HS-5 (cell line): ENCODE measurements at places on chromosomes 5 and 9.

DNA sequence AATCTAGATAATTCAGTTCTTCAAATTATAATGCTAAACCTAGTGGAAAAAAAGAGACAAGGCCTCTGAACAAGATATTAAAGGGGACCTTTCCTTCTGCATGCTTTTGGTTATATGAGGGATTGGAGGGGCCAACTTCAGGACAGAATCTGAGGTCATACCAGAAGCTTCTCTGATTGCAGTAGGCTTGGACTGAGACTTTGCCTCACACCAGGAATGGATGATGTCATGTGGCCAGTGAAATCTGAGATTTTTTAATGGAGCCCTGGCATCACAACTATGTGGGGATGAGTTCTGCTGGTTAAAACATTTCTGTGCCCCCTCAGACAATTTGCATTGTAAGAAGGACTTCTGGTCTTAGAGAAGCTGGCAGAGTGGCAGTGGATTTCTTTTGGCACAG lies 88.6 kb downstream of the ANGPTL2 start:
- no peak for DNase-seq

GRCh38 chr9:2281803-2282185 lies 266.6 kb downstream of the SMARCA2 start:
- no peak for DNase-seq

GRCh38 chr9:124347968-124348358 lies 67.3 kb downstream of the PSMB7 start:
- DNase-seq: no peak

- no peak for DNase-seq
These were observed 19.2 kb downstream of the PRRC1 start for GRCh38 chr5:127536687-127537086.

DNA sequence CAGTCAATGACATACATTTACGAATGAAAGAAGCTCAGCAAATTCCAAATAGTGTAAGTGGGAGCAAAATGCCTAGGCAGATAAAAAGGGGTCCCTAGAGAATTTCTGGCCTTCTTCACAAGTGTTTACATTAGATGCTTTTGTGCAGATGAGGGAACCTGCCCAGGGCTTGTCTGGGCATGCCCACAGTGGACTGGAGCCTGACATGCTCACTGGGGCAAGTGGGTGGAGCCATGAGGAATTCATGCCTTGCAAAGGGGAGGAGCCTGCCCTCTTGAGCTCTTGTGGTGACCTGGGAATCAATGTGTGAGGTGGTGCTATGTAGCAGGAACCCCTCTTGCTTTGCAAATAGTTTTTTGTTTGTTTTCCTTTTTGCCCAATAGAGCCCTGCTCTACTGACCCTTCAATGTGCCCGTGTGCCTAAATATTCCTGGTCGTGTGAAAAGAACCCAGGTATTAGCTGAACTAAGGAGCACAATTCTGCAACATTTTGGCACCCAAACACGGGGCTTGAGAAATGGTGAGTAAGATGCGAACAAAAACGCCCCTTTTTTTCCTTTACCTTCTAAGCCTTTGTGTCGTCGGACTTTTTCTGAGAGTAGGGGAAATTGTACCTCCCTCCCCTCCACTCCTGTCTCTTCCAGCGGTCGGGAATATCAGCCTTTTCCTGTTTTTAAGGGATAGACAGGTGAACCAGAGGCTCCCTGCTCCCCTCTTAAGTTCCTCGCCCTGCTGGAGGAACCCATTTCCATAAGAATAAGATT lies 433.8 kb upstream of the CDH9 start:
- no peak for DNase-seq
